Activated CD8-positive, alpha-beta memory T cell treated with anti-CD3 and anti-CD28 coated beads for 1 hour (primary cell): ENCODE measurements at places on chromosomes 6 and 20.

DNA sequence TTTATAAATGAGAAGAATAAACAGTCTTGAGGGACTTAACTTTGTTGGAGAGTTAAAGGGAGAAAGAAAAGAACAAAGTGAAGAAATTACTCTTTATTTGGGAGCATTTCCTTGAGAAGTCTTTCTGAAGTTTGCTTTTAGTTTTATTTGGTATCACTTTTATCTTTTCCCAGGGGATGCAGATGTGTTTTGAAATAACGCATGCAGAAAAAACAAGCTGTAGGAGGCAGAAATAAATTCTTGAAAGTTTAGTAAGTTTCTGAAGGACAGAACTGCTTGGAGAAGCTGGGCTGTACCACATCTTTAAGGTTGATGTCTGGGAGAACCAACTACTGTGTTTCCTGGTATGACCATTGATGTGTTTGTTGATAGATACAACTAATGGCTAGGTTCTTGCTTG is 75.0 kb downstream of the PLCB4 start:
- DNase-seq: no peak

DNA sequence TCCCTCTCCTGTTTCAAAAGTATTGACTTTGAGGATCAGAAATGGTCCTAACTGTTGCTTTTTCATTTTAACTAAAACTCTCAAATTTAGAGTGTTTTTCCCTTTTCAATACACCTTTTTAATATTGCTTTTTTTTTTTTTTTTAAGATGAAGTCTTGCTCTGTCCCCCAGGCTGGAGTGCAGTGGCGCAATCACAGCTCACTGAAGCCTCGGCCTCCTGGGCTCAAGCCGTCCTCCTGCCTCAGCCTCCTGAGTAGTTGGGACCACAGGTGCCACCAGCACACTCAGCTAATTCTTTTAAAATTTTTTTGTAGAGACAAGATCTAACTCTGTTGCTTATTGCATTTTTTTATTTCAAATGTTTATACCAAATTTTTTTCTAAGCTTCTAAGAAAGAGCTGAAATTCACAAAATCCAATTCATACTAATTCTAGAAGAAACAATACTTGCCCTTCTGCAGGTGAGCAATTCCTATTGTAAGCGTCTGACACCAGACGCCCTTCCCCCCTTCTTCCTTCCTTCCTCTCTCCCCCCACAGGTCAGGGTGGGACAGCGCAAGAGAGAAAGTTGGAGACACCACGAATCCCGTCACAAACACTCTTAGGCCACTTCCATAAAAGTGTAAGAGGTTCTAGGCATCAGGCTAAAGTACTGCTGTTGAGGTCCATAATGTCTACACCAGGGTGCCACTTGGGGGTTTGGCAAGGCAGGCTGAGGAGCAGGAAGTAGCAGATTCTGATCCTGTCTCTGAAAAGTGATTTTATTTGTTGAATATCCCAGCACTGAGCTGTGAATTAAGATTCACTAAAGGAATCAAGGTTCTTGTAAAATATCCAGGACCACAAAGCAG is 12.8 kb downstream of the DLL1 start:
- no peak for DNase-seq

- no peak for DNase-seq
These were observed 661.7 kb upstream of the CITED2 start for GRCh38 chr6:140036196-140036595.

- no peak for DNase-seq
These were observed 117.3 kb downstream of the BCKDHB start for GRCh38 chr6:80223743-80224212.

DNA sequence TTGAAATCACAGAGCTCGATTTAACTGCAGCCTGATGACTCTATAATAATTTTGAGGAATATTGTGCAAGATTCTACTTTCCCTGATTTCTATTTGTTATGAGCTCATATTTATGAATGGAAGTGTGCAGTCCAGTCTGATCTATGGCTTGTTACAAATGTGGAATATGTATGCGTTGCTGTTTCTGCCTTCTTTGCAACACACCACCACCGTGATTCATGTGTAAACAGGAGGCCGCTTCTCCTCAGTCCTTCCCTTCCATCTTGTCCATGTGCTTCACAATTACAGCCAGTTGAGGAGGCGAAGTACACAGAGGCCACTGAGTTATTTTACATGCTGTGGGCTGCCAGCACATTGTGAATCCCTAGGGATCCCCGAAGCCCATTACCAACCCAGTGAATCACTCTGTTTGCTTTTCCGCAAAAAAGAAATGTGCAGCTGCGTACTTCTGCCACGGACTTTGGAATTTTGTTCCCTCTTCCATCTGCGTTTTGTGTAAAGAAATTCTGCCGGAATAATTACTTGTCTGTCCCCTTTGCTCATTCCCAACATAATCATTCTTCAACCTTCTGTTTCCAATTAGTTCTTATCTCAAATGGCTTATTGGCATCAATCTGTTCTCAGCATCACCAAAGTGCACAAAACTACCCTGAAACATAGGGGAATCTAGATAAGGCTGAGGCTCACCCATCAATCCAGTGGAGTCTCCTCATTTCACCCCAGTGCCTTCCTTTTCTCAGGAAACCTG is 551.6 kb upstream of the CITED2 start:
- no peak for DNase-seq

GRCh38 chr20:49275636-49276035 is 2.2 kb downstream of the ZNFX1 start:
- DNase-seq: no peak

DNA sequence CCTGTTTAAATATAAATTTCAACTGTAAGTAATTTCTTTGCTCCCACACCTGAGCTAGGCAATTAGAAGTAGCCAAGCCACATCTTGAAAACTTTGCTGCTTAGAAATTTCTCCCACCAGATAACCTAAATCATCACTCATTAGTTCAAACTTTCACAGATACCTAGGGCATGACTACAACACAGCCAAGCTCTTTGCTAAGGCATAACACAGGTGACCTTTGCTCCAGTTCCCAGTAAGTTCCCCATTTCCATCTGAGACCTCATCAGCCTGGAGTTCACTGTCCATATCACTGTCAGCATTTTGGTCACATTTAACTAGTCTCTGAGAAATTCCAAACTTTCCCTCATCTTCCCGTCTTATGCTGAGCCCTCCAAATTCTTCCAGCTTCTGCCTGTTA is 79.8 kb upstream of the OPRM1 start:
- DNase-seq: no peak

- DNase-seq: no peak
These were observed 235.9 kb upstream of the SUPT3H start for GRCh38 chr6:45613656-45614055.

DNA sequence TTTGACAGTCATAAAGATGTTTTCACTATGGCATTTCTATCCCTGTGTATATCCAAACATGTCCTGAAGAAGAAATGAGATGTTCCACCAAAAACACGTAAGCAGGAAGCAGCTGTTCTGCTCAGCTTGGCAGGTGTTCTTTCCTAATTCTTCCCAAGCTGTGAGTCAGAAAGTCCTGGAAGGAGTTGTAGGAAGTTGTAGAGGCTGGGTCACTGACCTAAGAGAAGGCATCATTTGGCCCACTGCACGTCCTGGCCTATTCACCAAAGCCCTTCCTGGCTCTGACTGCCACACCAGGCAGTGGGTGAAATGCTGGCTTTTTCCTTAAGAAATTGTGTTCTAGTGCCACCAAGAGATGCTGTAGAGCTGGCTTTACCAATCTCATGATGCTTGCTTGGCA is 40.3 kb downstream of the STX11 start:
- DNase-seq: no peak

GRCh38 chr6:11414176-11414963 is 123.2 kb upstream of the TMEM170B start:
- no peak for DNase-seq

DNA sequence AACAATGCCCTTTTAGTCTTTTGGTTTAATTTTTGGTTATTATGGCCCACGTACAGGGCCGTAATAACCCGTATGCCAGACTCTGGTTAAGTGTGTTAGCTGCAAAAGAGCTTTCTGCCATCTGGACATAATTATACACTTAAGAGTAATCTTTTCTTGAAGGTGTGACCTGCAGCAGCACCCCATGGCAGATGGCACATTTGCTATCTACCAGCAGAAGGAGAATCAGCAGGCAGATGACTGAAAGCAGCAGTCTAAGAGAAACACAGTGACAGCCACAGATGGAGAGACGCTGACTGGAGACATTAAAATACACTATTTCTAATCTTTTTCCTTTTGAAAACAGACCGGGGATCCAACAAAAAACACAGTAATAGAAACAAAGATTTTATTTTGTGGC is 18.7 kb downstream of the ASF1A start:
- DNase-seq: no peak

GRCh38 chr20:46050885-46051284 is 21.9 kb downstream of the SLC12A5 start:
- DNase-seq: no peak

DNA sequence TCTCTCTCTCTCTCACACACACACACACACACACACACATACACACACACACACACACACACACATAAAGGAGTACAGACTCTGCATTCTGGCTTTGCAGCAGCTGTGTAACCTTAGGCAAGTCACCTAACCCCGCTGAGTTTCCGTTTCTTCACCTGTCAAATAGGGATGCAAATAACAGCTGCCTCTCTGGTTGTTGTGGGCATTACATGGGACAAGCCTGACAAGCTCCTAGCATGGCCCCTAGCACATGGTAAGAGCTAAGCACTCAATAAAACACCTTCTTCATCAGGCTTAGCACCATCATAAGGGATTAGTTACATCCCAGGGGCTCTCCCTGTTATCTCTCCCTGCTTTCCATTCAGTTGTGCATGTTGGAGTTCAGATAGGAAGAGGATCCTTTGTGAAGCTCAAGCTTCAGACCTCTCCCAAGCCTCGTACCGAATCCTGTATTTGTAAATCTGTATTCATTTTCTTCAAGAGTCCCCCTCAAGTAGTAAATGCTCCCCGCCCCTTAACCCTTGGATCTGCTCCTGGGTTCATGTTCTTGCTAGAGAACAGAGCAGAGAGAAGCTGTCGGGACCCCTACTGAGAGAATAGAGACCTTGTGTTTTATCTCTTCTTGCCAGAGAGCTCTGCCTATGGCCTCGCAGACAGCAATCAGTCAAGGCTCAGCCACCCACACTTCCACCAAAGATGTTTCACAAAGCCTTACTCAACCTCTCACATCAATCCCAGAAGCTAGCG is 2.2 kb downstream of the SLC13A3 start:
- no peak for DNase-seq

DNA sequence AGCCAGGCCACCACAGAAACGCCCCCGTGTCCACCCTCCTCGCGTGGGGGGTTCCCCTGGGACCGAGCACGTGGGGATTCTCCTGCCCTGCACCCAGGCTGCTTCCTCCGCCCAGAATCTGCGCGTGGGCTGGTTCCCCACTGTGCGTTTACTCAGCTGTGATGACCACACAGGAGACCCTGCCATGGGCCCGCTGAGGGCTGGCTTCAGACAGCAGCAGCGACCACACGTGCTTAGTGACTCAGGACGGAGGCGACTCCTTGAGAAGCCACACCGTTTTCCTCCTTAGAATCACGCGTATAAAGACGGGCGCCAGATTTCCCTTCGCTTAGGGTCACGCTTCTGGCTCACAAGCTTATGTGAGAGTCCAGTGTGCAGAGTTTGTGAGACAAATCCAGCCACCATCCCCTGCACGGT is 63.9 kb upstream of the PDE10A start:
- no peak for DNase-seq

DNA sequence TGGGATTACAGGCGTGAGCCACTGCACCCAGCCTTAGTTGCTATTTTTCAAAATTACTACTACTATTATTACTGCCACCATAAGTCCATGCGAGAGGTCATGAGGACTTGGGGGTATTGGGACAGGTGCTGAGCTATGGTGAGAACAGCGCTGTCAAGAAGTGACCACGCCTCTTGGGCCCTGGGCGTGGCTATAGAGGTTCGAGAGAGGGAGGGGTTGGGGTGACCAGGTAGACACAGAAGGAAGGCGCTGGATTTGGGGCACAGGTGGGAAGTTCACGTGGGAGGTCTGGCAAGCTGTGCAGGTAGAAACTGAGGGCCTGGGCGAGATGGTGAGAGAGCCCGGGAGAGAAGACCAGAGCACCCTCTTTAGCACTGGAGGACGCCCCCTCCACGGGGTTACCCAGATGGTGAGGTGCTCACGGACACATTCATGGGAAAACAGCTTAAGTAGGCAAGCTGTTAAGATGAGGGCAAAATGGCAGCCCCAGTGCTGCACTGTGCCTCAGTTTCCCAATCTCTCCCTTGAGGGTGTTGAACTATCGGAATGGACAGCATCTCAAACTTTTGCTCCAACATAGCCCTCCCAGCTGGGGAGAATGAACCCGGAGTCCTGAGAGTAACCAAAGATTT is 61.0 kb downstream of the RAB44 start:
- DNase-seq: no peak

DNA sequence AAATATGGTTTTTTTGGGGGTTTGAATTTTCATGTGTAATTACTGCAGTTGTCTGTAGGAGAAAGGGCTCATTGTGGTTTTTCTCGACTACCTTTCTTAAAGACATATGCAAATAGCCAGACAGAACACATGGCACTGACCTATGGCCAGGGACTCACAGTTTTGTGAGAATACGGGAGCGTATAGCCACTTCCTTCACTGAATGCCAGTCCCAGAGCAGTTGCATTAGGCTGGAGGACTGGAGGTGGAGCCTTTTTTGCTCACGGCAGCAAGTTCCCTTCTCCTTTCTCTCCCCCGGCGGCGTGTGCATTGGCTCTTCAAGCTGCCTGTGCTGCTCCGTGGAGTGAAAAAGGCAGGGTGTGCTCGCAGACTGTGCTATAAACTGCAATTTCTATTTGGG is 114.9 kb downstream of the AKAP7 start:
- DNase-seq: no peak

DNA sequence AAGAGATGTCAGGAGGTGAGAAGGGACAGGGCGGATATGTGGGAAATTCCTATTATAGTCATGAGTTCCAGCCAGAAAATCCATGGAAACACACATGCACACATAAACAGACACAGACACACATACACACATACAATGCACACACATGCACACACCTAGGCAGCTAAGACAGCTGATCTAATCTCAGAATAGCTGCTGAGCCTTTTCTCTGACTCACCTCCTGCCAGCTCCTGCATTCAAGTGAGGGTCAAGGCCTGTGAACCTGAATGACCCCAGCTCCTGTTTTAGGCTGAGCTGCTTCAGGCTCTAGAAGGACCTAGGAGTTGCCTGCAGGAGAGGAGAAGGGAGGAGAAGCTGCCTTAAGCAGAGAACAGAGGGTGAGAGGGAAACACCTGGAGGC is 21.6 kb upstream of the RAET1L start:
- DNase-seq: no peak

DNA sequence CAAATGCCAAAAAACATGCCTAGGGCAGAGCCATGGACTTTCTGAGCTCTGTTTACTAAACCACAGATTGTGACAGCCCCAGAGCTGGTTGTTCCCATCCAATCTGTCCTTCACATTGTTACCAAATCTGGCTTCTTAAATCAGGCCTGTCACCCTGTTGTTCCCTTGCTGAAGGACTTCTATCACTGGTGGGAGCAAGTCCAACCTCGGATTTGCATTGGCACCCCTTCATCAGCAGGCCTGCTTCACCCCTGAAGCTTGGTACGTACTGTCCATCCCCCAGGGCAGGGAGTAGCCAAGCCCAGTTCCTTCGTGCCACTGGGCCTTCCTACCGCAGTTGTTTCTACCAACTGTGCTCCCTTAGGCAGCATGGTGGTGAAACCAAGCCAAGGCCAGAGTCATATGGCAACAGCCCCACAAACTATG is 357.3 kb upstream of the JARID2 start:
- no peak for DNase-seq

GRCh38 chr6:1868561-1869261 is 259.0 kb downstream of the FOXC1 start:
- no peak for DNase-seq

- DNase-seq: no peak
These were observed 147.7 kb downstream of the KCNQ5 start for GRCh38 chr6:72769459-72770125.
